ENCODE measurements at places on chromosomes 3 and 15.

DNA sequence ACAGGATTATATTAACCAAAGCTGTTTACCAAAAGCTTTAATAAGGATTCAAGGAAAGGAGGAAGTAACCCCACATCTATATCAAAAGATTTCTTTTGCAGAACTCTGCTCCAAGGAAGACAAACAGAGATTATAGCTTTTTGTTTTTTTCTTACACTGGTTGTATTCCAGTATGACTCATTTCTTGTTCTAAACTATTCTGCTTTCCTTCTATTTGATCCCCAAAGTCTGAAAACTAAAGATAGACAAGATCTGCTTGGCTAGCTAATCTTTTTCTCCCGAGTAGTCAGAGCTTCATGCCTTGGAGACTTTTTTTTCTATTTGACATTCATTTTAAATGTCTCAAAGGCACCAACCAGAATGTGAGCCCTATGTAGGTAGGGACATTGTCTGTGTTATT, 36.8 kb upstream of the FRMD5 start:
- no peak for DNase-seq

GRCh38 chr15:65695081-65695480, 73.3 kb downstream of the SLC24A1 start:
- DNase-seq = no peak

DNA sequence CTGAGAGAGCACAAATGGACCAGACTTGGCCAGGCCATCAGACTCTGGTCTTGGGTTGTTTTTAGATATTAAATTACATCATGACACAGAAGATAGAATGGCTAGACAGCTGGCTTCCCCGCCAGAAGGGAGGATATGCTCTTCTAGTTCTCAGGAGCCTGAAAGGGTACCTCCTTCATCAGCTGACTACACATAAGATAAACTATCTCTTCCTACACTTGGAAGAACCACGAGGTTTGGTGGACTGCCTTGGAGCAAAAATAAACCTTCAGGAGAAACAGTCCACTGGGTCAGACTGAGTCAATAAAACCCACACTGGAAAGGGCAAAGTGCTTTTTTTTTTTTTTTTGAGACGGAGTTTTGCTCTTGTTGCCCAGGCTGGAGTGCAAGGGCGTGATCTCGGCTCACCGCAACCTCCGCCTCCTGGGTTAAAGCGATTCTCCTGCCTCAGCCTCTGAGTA, 26.3 kb upstream of the DYNC1LI1 start:
- no peak for DNase-seq

DNA sequence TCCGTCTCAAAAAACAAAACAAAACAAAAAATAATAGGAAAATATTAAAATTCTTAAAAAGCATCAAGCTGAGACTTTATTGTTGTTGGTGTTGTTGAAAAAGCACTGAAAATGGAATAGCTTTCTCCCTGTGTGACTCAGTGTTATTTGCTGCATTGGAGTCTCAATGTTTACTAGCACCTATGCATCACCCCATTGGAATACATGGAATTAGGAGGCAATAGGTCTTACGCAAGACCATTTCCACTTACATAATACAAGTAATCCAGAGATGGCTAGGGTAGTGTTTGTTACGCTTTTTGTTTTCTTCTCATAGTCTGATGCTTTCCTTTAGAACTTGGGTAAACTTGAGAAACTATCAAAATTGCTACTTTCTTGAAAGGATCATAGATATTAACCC, 15.2 kb downstream of the GXYLT2 start:
- no peak for DNase-seq

DNA sequence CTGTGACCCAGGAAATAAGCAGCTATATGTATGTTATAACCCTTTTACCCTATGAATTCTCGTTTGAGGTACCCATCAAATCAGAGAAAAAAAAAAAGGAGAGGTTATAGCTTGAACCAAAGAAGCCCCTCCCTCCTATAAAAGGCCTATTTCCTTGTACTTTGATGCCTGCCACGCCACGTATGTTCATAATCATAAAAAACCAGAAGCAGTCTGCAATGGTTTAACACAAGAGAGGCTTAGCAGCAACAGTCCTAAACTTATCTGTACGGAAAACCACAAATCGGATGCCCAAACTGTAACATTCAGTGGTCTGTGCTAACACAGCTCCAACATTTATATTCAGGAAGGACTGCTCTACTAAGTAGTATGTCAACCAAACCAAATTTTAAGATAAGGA, 21.2 kb downstream of the CCR8 start:
- DNase-seq = no peak
